ENCODE measurements at places on chromosomes 6 and 20. TPM values are rescaled to one million over a fixed set of nuclear protein-coding genes. Genes with fewer than 3 reads are reported as not detected.

RGS17 gene
- 3.7 TPM for total RNA-seq

CST2 gene
- total RNA-seq, result 2.6 TPM

- no peak for DNase-seq
Measured at GRCh38 chr6:20605581-20605980, 71.3 kb downstream of the CDKAL1 start.

GRCh38 chr6:146305951-146306350 is 237.7 kb upstream of the RAB32 start:
- no peak for DNase-seq

DNA sequence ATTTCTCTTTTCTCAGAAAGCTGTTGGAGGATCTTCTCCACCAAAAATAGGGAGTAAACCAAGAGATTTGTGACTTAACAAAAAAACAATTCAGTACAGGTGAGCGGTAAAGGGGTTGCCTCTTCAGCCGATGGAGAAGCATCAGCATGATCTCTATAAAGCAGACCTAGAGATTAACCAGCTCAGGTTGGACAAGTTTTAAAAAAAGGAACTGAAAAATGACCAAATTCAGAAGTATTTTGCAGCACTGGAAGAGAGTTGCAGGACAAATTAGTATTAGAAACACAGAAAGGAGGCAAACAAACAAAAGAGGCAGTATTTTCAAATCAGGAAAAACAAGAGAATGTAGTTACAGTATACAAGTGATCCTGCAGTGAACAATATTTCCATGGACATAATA is 39.6 kb upstream of the ZNF184 start:
- DNase-seq, result no peak

DNA sequence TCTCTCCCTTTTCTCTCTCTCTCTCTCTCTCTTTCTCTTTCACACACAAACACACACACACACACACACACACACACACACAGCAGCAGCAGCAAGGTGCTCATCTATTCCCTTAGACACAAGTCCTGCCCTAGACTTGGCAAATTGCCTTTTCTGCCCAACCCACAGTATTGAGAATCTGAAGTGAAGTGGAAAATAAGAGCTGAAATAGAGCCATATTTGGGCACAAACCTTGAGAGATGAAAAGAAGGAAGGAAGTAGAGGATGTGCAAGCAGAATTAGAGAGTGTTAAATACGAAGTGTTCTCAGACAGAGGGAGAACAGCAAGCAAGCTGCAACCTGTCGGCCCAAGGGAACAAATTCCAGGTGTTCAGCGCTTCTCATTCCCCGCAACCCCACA is 557.5 kb upstream of the NOX3 start:
- no peak for DNase-seq

DNA sequence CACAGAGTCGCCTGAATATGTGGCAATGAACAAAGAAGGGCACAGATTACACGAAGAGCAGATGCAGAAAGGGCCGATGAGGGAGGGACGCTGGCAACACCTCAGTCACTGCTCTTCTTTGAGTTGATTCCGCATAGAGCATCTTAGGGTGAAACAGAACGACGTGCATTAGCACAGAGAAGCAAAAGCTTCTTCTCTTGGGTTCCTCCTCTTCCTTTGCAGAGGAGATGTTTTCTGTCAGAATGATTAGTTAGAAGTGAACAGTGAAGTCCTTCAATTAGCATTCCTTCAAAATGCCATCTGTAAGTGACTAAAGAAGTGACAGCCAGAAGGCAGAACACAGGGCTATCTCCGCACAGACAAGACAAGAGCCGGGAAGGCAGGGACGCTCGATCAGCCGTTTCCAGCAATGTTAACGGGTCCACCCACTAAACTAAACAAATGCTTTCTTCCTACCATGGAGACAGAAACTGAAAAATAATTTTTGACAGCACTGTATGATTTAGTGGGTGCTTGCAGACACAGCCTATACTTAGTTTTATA is 219.8 kb upstream of the AGPAT4 start:
- no peak for DNase-seq

- peak; percentile 58 for DNase-seq
Measured at GRCh38 chr6:2502096-2502997, 248.4 kb downstream of the MYLK4 start.

GRCh38 chr6:128024046-128024445 is 123.2 kb upstream of the THEMIS start:
- no peak for DNase-seq

DNA sequence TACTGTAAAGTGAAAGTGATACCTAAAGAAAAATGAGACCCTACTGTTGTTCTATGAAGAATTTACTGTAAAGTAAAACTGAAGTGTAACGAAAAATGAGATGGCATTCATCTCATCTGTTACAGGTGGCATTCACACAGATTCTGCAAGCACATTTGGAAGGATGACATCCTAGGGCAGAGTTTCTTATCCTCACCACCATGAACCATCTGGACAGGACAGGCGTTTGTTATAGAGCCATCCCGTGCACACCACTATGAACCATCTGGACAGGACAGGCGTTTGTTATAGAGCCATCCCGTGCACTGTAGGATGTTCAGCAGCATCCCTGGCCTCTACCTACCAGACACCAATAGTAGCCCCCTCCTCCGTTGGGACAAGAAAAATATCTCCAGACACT is 294.8 kb downstream of the GMDS start:
- DNase-seq, result no peak

All from type B pancreatic cell (in vitro differentiated cells).